ENCODE measurements at places on chromosomes 5 and 9.

GRCh38 chr9:92142329-92142728 lies 27.1 kb upstream of the SPTLC1 start:
- no peak for DNase-seq

DNA sequence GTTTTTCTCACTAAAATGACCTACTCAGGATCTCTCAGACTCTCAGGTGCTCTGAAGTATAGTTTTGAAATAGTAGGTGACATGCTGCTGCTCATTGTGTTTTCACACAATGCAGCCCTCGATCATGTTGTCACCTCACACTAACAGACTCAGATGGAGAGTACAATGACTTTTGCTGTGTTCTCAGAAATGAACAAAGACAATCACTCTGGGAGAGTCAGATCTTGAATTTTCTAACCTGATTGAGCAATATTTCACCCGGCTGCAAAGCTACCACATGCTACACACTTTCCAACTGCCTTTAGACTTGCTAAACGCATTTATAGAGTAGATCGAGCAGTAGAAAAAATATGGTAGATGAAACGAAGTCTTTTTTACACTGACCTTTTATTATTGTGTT lies 113.4 kb downstream of the ST8SIA4 start:
- no peak for DNase-seq

- DNase-seq = no peak
Observed at GRCh38 chr5:73280821-73281746, 108.1 kb downstream of the TMEM174 start.

DNA sequence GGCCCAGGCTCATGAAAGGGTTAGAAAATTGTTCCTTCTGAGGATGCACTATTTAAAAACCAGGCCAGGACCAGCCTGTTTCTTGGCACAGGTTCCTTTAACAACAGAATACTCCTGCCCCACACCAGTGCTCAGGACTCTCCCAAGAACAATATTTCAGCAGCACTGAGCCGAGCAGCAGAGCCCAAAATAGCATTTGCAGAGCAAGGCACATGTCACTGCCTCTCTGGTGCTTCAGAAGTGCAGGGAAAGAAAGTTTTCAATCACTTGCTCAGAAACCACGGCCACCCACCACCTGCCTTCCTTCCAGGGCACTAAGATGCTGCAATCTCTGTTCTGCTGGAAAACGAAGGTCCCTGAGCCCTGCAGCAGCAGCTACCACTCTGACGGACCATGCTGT lies 77.6 kb downstream of the SIL1 start:
- DNase-seq = no peak

GRCh38 chr5:65462139-65462705 lies 19.5 kb downstream of the ADAMTS6 start:
- no peak for DNase-seq

DNA sequence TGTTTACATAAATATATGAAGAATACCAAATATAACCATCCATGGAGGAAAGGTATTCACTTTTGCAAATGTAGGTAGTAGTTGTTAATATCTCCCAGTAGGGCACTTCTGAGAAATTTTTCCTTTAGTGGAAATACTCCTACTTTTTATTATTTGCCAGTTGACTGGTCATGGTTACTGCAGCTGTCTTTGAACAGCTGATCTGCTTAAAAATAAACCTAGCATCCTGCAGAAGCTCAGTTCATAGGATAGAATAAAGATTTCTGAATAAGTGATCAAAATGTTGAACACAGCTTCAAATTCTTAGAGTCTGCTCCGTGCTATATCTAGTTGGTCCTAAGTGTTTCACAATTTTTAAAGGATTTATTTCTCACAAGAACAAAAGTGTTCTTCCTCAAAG lies 270.7 kb upstream of the TRPC7 start:
- no peak for DNase-seq

DNA sequence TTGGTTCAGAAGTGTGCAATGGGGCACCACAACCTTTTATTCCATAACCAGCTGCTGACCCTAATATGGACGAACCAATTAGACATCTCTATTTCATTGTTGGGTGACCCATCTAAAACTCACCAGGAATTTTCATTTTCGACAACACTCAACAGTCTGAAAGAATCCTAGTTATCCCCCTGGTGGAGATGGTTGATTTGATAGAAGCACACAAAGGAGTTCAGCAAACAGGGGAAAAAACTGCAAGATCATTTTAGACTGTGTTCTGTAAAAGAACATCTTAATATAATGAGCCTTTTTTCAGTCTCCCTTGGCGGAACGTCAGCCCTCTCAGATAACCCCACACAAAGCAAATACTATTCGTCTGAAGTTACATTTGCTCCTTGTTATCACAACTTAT lies 367.4 kb downstream of the KIAA0825 start:
- DNase-seq = no peak

DNA sequence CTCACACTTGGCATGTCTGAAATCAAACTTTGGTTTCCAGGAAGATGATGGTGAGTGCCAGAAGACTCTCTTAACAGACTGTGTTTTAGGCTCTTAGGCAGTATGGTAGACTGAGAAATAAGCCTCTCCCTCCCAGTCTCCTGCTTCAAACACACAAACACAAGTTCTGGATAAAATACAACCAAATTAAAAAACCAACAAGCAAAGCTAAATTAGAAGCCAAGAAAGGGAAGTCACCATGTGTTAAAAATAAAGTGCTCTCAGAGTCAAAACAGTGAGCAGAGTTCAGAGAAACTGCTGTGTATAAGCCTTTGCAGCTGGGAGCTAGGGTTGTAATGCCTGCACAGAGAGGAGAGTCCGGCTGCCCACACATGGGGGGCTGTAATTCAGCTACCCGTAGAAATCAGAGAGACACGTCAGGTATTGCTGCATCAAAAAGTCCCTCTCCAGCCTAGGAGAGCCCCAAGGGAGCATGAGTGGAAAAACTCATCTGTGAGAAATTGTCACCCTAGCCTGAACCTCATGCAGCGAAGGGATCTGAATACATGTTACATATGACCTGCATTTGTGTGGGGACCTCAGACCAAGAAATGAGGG lies 62.6 kb downstream of the ANGPTL2 start:
- DNase-seq = no peak

GRCh38 chr5:6389946-6390530 lies 11.7 kb upstream of the MED10 start:
- no peak for DNase-seq

GRCh38 chr9:132744881-132745755 lies 74.9 kb downstream of the GTF3C4 start:
- no peak for DNase-seq

DNA sequence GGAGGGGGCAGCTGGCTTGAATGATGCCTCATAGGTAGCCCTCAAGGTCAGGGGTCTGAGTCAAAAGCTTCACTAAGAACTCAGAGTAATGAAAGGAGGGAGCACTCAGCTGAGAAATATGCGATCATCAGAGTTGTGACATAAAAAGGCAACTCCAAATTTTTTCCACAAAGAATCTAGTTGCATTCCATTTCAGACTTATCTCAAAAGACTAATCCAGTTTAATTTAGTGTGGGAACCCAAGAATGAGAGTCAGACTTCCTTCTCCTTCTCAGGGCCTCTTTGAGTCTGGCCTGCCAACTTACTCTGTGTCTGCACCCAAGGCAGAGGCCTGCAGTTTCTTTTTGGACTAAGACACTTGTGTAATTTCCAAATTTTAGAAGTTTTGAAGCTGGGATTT lies 34.7 kb downstream of the GABRP start:
- no peak for DNase-seq

GRCh38 chr5:77621440-77621839 lies 17.1 kb downstream of the OTP start:
- no peak for DNase-seq

- no peak for DNase-seq
Observed at GRCh38 chr5:150298701-150299451, 3.8 kb downstream of the ARSI start.

- no peak for DNase-seq
Observed at GRCh38 chr5:42858687-42859086, 47.0 kb upstream of the SELENOP start.

DNA sequence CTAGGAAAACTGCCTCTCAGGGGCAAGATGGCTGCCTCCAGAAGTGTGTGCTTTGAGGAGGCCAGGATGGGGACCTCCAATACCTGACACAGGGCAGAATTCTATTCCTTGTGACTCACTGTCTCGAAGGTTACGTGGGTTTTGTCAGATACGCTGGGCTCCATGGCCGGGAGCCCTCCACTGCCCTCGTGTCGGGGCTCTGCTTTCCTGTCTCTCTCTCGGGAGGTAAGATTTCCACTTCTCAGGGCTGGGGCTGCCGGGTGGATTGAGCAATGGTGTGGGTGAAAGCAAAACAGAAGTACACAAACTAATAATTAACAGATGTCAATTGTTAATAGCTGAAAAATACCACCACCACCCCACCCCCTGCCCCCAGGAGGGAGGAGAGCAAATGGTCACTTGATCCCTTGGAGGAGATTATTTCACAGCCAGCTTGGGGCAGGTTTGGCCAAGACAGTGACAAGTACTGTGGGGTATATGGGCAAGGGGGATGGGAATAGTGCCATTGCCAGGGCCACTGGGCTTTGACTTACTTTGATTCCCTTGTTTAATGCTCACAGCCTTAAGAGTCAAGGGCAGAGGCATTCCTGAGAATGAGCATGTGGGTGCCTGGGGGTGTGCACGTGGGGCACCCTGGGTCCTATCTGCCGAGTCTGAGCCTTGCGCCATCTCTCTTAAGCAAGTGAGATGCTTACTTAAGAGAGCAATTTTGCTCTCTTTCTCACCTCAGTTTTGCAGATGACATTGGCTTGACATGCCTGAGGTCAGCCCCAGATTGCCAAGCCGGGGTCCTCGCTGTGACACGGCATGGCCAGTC lies 28.8 kb upstream of the DAB2IP start:
- DNase-seq = no peak

- no peak for DNase-seq
Observed at GRCh38 chr9:700365-701282, 140.9 kb upstream of the DMRT1 start.

GRCh38 chr9:86909388-86909787 lies 37.9 kb downstream of the GAS1 start:
- DNase-seq = no peak

GRCh38 chr5:73940801-73941200 lies 314.8 kb downstream of the ARHGEF28 start:
- DNase-seq = no peak

DNA sequence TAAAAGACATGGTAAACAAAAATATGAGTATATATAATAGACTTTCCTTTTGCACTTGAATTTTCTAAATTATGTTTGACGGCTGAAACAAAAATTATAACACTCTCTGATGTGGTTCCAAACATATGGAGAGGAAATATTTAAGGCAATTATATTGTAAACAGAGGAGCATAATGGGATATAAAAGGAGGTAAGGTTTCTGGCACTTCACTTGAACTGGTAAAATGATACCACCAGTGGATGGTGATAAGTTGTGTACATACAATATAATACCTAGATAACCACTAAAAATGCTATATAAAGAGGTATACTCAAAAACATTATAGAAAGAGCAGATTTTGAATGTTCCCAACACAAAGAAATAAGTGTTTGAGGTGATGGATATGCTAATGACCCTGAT lies 192.9 kb upstream of the RAD23B start:
- no peak for DNase-seq

GRCh38 chr5:76733049-76733417 lies 17.1 kb downstream of the F2R start:
- DNase-seq = no peak

DNA sequence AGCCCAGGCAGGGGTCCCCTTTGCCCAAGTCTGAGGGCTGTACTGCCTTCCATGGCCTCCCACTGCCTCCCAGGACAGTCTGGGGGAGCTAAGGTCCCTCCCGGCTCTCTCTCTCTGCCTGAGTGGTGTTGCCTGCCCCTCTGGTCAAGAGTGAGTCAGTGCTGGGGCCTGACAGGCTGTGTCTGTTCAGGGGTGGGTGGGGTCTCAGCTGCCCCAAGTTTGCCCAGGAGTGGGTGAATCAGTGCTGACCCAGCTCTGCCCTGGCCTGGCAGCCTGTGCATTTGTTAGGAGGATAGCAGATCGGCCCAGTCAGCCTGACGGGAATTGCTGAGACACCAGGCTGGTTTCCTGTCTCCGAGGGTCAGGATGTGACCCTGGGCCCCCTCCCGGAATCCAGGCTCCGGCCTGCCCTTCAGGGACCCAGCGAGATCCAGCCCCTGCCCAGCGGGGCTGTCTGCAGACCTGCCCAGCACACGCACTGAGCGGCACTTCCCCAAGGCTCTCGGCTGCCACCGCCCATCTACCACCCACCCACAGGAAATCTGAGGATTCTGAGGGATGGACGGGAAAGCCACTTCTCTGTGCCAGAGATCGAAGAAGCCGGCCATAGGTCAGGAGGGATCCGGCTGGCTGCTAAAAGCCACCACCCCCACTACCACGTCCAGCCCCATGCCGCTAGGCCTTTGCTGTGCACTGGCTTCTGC lies 15.9 kb downstream of the ENG start:
- no peak for DNase-seq

DNA sequence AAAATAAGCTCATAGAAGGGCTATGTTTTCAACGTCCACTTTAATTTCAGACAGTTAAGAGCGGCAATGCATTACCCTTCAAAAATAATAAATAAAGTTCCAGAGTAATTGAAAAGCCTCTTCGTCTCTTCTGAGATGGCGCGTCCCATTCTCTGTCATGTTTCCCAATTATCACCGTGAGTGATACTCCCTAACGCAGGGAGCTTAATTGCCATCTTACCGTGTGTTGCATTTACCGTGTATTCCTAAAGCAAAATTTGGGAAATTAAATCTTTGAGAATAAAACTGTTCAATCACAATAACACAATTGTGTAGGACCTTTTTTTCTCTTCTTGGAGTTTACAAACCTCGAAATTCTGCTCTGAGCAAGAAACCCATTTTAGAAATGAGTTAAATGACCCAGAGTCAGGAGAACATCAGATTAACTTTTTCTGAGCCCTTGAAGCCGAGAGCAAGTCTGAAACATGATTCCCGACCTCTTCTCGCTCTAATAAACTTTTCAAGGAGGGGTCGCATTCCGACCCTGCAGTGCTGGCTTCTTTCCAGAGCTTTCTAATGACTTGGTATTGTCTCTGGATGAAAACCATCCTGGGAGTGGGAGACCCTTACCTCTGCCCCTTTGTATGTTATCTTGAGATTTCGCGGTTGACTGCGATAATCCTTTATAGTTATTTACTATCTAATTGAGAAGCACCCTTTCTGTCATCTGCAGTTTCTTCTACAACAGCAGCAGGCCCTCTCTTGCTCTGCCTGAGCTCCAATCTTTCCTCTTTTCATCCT lies 251.5 kb downstream of the FSTL4 start:
- DNase-seq = no peak

DNA sequence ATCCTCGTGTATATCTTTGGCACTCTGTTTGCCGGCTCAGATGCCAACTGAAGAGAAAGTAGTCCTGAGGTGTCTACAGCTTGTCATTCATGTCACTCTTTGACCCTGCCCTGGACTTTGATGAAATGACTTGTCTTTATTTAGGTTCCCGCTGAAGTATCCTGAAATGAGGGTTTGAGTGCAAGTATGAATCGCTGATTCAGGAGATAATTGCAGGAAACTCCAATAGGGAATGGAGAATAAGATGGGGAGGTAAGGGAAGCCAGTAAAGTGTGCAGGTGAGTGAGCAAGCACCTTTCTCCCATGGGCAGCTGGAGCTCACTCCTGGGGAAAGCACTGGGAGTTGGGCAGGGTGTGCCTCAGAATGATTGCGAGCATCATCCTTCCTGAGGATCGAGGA lies 50.3 kb upstream of the ZFR start:
- no peak for DNase-seq

- no peak for DNase-seq
Observed at GRCh38 chr5:133723651-133724366, 111.5 kb upstream of the FSTL4 start.
